ENCODE measurements at places on chromosomes 7 and 10.

GRCh38 chr10:69925111-69925510 is 123.4 kb downstream of the COL13A1 start:
- no peak for DNase-seq

DNA sequence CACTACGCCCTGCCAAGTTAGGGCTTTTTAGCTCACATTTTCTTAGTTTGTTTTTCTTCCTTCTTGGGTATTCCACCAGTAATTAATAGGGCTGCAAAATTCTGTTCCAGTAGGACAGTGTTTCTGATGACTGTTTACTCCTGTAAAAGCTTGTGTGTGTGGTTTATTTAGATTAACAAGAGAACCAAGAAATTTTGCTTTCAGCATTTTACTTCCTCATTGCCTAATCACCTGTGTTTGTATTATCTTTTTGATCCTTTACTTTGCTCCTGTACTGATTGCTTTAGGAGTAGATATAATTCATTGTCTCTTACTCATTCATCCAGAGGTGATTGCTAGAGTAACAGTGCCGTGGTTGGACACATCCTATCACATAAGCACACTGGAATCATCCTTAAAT is 27.7 kb downstream of the TDRD1 start:
- DNase-seq = no peak

GRCh38 chr10:87842776-87843497 is 20.4 kb downstream of the KLLN start:
- no peak for DNase-seq

GRCh38 chr7:18675579-18675978 is 180.0 kb downstream of the HDAC9 start:
- DNase-seq = no peak

GRCh38 chr7:17123020-17123419 is 175.4 kb upstream of the AHR start:
- no peak for DNase-seq

DNA sequence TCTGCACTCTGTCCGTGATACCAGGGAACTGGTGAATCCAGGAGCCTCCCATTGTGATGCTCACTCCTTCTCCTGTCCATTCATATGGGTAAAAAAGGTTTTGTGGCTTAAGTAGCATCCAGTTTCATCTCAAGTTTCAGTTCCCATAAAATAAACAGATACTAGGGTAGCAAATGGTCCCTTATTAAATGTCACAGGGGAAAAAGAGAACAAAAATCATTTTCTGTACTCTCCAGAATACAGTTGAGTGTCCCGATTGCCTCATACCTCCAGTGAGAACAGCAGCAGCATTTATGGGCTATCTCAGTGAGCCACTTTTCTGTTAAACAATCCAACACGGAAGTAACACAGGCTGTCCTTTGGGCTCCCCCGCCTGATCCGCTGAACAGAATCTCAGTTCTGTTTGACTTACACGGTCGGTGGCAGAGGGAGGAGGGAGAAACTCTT is 179.6 kb downstream of the CELF2 start:
- DNase-seq = no peak

DNA sequence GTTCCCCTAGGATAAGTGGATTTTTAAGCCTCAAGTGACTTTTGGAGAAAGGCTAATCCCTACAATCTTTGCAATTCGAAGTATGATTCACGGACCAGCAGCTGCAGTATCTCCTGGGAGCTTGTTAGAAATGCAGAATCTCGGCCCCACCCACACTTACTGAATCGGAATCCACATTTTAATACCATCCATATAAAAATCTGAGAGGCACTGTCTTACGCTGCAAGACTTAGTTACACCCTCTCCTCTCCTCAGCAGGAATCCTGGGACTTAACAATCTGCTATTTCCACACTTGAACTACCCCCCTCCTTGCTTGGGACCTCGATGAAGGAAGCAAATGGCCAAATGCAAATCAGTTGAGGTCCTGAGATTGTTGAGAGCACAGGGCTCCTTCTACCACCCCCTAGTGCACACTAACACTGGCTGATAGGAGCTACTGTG is 21.0 kb downstream of the ITPRIP start:
- DNase-seq = no peak

- peak; percentile 39 for DNase-seq
These were observed at the start of gene ZNF365 for GRCh38 chr10:62373995-62374861. ZNF365 (plus strand) TSS chr10:62374369; CDS start chr10:62376194, 1,825 bp downstream.

- no peak for DNase-seq
These were observed 41.1 kb upstream of the TMEM72 start for GRCh38 chr10:44870031-44870430.

- DNase-seq = no peak
These were observed 100.0 kb downstream of the GRID1 start for GRCh38 chr10:86266446-86267242.

DNA sequence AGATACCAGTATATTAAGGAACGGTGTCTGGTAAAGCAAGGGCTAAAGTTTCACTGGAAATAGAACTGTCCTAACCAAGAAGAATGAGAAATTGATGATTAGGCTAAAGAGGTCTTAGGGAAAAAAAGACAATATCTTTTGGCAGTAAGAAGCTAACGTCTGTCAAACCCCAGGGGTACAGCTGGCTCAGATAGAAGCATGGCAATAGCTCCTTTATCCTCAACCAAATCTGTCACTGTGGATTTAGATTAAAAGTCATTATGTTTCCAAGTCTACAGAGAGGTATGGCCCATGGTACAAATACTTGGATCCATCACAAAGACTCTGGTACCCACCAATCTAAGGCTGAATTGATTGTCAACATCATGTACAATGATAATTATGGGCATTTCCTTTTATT is 8.6 kb upstream of the SLC16A9 start:
- DNase-seq = no peak

DNA sequence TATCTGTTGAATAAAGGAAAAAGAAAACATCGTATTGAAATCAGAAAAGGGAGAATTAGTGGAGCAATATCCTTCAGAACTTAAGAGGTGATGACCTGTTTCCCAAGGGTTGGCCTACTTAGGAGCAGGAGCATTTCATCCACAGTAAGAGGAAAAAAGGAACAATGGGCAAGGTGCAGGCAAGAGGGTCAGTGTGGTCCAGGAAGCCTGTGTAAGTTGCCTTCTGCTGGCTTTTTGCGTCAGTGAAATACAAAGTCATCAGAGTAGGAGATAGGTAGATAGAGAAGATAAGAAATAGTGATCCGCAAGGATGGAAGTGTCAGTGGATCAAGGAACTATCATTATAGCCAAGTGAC is 5.4 kb upstream of the ANKRD7 start:
- no peak for DNase-seq

- peak; percentile 17 for DNase-seq
These were observed 154.0 kb downstream of the CCDC3 start for GRCh38 chr10:12847361-12847975.

DNA sequence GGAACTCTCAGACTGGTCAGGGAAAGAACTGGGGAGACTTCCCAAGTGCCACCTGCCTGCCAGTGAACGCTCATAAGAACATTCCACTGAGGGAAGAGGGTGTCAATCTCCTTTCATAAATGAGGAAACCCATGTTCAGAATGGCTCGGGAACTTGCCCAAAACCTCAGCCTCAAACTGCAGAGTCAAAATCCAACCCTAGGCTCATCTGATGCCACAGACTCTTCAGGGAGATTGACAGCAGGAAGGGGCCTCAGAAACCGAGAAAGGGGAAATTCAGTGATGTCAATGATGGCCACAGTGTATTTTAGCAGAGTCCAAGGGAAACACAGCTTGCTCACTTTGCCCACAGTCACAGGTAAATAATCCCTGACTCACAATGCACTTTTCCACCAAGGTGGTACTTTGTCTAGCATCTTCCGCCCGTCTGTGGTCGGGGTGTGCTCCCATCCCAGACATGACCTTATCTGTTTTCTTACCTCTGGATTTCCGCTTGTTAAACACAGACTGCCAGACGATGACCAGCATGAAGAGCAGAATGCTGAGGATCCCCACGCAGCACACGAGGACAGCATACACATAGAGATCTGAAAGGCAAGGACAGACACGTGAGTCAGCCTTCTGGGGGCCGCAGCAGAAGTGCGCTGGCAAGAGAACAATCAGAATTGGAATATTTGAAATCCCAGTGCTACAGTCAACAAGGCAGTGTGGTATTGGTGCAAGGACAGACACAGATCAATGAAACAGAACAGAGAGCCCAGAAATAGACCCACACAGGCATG is 38.4 kb downstream of the VSTM4 start:
- DNase-seq = peak; percentile 7

- no peak for DNase-seq
These were observed 300 bp downstream of the ARHGAP21 start for GRCh38 chr10:24723386-24723787.

- no peak for DNase-seq
These were observed 11.0 kb downstream of the CUX1 start for GRCh38 chr7:101828301-101829020.

- DNase-seq = no peak
These were observed 526 bp downstream of the CH25H start for GRCh38 chr10:89206402-89207180.

DNA sequence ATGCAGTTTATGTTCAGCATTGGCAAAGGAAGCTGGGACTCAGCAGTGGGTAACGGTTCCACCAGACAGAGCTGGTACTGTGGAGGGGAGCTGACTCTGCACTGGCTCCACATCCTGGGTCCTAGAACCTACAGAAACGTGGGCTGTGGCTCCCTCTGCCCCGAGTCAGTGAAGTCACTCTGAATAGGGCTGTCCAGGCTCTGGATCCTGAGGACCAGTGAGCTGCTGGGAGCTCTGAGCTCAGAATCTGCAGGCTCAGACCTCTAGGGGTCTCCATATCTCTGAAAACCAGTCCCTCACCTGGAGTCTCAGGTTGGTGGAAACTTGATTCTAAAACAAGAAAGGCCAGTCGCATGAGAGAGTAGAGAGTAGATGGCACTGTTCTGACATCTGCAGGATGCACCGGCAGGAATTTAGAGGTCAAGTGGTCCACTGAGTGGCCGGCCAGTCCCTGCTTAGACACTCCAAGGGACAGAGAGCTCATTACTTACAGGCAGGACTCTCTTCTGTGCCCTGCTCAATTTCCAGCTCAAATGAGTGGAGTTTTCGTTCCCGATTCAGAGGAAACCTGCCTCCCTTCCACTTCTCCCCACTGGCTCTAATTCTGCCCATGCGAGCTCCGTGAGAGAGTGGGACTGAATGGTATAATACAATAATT is 18.6 kb downstream of the NPFFR1 start:
- no peak for DNase-seq

DNA sequence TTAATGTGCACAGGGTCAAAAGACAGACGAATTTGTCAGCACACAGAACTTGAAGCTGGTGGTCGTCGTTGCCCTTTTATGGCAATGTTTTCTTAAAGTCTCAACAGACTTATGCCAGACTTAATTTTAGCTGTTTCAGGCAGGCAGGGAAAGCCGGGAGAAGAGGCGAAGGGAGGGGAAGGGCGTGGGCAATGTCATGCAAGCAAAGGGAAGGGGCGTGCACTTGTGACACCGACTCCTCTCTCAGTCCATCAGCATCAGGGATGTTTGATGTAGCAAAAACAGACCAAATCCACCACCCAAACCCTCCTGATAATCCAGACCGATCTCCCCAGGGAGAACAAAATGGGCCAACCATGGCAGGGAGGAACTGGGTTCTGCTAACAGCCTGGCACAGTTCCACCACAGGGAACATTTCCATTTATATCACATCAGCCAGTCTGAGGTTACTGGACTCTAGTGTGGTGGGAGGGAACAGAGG is 118.1 kb upstream of the RHEB start:
- DNase-seq = no peak

GRCh38 chr10:23695825-23696420 is 257.0 kb downstream of the OTUD1 start:
- DNase-seq = no peak

GRCh38 chr7:139901901-139902300 is 72.8 kb downstream of the TBXAS1 start:
- no peak for DNase-seq

DNA sequence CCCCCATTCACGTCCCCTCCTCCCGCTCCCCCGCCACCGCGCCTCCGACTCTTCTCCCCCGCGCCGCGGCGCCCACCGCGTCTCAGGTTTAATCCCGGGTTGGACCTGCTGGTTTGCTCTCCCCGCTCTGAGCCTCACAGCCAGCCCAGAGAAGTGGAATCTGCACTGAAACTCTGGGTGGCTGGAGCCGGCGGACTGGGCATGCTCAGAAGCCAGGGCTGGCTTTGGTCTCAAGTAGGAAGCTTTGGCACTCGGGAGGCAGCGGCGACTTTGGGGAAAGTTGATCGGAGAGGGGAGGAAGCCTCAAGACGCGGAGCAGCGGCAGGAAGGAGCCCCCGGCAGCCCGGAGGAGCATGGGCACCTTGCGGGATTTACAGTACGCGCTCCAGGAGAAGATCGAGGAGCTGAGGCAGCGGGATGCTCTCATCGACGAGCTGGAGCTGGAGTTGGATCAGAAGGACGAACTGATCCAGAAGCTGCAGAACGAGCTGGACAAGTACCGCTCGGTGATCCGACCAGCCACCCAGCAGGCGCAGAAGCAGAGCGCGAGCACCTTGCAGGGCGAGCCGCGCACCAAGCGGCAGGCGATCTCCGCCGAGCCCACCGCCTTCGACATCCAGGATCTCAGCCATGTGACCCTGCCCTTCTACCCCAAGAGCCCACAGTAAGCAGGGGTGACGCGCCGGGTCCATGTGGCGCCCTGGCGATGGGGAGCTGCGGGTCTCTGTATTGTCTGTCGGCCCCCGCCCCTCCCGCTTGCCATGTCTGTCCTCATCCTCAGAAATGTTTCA is at the start of gene PRKG1:
PRKG1 (plus strand) TSS at position 250 of the 791 bp plus-strand sequence.
- DNase-seq = no peak

- no peak for DNase-seq
These were observed 102.4 kb downstream of the CFTR start for GRCh38 chr7:117582219-117582704.

DNA sequence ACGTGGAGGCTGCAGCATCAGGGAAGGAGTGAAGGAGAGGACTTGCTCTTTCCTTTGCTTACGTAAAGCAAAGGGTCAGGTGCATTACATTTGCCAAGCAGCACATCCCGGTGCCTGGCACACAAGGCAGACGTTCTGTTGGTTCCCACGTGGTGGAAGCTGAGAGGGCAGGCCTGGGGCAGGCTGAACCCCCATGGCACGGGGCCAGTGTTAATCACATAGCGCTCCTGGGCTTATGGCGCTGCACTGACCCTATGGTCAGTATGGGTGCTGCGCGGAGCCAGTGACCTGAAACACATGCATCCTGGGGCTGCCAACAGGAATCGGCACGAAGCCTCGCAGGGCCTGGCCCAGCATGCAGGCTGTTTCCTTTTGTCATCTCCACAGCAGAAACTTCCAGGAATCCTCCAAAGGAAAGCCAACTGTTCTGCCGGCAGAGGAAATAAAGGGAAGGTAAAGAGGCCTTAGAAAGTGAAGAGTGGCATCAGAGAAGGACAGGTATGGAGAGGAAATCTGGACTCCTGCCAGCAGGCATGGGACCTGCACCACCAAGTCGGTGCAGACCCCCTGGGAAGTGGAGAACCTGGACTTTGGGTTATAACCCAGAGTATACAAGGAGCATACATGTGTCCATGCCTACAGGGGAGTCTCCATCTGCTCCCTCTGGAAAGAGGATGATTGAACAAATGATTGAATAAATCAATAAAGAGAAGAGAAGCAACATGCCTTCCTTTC is 560.2 kb downstream of the TCERG1L start:
- no peak for DNase-seq

DNA sequence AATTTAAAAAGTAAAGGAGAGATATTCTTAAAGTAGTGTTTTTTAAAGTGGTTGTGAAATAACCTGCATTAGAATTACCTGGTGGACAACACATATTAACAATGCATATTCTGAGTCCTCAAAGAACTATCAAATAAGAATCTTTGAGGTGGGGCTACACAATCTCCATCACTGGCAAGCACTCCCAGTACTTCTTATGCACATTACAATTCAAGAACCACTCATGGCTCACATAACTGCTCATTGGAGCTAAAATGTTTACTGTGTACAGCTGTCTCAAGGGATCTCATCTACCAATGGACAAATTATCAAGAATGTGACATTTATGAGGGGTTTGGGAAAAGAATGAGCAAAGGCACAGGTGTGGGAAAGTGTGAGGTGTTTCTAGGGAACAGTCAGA is 692.0 kb downstream of the PHTF2 start:
- no peak for DNase-seq
